Mammary microvascular endothelial cell (primary cell): ENCODE measurements at places on chromosomes 16 and 17. TPM values are rescaled to one million over a fixed set of nuclear protein-coding genes. Genes with fewer than 3 reads are reported as not detected.

CHST4 gene
- total RNA-seq, result not detected in 2 replicates

GRN gene
- total RNA-seq, result 445 and 504 TPM in 2 replicates

SLC6A4 gene
- 1.9 and 3.0 TPM in 2 replicates for total RNA-seq

RNF222 gene
- total RNA-seq, result not detected in 2 replicates

SPSB3 gene
- total RNA-seq, result 36.9 and 43.6 TPM in 2 replicates

LYRM9 gene
- total RNA-seq, result 4.3 and 5.0 TPM in 2 replicates

GRIN2A gene
- total RNA-seq, result 0.20 and 0.67 TPM in 2 replicates

ZPBP2 gene
- total RNA-seq, result not detected in 2 replicates

MAP2K6 gene
- total RNA-seq, result 2.3 and 3.8 TPM in 2 replicates

ATF7IP2 gene
- total RNA-seq, result 1.6 and 3.7 TPM in 2 replicates

DRC3 gene
- 0.84 and 1.6 TPM in 2 replicates for total RNA-seq

INO80E gene
- 86.9 and 128 TPM in 2 replicates for total RNA-seq

TMIGD1 gene
- not detected in 2 replicates for total RNA-seq

ELMO3 gene
- 0.60 and 0.98 TPM in 2 replicates for total RNA-seq

PRCD gene
- total RNA-seq, result 0.59 and 0.67 TPM in 2 replicates

TBC1D3G gene
- total RNA-seq, result 0.89 and 1.5 TPM in 2 replicates

ARL17A gene
- total RNA-seq, result 2.4 and 2.7 TPM in 2 replicates

CDIPT gene
- total RNA-seq, result 78.5 and 87.1 TPM in 2 replicates

ARHGAP44 gene
- total RNA-seq, result 0.27 and 0.39 TPM in 2 replicates

CDRT15L2 gene
- not detected in 2 replicates for total RNA-seq

RAB37 gene
- total RNA-seq, result 0.40 and 0.44 TPM in 2 replicates

KRTAP17-1 gene
- not detected in 2 replicates for total RNA-seq

CEP295NL gene
- total RNA-seq, result 0.20 and 0.74 TPM in 2 replicates

KLHL10 gene
- total RNA-seq, result not detected in 2 replicates

KRT36 gene
- 0.27 TPM in 1 of 2 replicates, not detected in the other for total RNA-seq

NUPR1 gene
- total RNA-seq, result 12.5 and 13.5 TPM in 2 replicates

SALL1 gene
- total RNA-seq, result not detected in 2 replicates

PYY gene
- total RNA-seq, result not detected in 2 replicates

LLGL1 gene
- 41.4 and 48.0 TPM in 2 replicates for total RNA-seq

PCGF2 gene
- 9.7 and 14.5 TPM in 2 replicates for total RNA-seq

EPX gene
- not detected in 2 replicates for total RNA-seq

BAIAP3 gene
- 0.33 and 0.54 TPM in 2 replicates for total RNA-seq

NMRAL1 gene
- 41.9 and 55.3 TPM in 2 replicates for total RNA-seq

ZFPM1 gene
- total RNA-seq, result 0.93 and 1.3 TPM in 2 replicates

FGF11 gene
- 0.20 TPM in 1 of 2 replicates, not detected in the other for total RNA-seq

PRSS22 gene
- total RNA-seq, result not detected in 2 replicates

RAC3 gene
- total RNA-seq, result 15.5 and 16.5 TPM in 2 replicates

PTGES3L gene
- total RNA-seq, result not detected in 2 replicates

FBXW10 gene
- total RNA-seq, result 0.07 TPM in 1 of 2 replicates, not detected in the other

TEKT1 gene
- total RNA-seq, result not detected in 2 replicates

DNAH17 gene
- under 0.01 and 0.05 TPM in 2 replicates for total RNA-seq

NPEPPS gene
- total RNA-seq, result 33.0 and 40.8 TPM in 2 replicates

TMEM238L gene
- not detected in 2 replicates for total RNA-seq

SKAP1 gene
- total RNA-seq, result 0.07 and 0.69 TPM in 2 replicates

UMOD gene
- total RNA-seq, result not detected in 2 replicates

APOH gene
- total RNA-seq, result not detected in 2 replicates

RASD1 gene
- total RNA-seq, result 3.8 TPM in 2 replicates

HBQ1 gene
- total RNA-seq, result not detected in 2 replicates

CDRT15 gene
- not detected in 2 replicates for total RNA-seq
